ENCODE measurements at places on chromosomes 12 and 14.
A peak's percentile ranks its signal among the peaks of the same experiment; 100 is the strongest.

DNA sequence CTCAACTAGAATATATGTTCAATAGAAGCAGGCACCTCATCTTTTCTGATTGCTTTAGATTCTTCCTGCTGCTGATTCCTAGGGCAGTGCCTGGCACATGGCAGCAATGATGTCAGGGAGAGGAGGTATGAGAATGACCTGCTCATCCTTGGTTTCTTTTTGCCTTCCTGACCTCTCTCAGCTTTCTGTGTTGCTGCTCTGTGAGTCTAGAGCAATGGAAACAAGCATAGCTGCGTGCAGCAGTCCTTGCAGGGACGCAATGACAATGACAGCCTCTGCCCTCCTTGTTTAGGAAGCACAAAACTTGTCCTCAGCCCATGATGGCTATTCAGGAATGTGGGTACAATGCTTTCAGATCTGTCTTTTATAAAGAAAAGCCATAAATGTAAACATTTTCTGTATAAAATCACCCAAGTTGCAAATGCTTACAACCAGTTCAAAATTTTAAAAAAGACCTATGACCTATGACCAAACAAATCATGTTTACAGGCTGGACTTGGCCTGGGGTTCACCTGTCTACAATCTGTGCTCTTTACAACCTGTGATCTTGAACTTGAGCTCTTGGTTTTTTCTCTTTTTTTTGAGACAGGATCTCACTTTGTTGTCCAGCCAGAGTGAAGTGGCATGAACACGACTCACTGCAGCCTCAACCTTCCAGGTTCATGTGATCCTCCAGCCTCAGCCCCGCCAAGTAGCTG lies 549.4 kb upstream of the ATP2B1 start:
- no peak for DNase-seq

DNA sequence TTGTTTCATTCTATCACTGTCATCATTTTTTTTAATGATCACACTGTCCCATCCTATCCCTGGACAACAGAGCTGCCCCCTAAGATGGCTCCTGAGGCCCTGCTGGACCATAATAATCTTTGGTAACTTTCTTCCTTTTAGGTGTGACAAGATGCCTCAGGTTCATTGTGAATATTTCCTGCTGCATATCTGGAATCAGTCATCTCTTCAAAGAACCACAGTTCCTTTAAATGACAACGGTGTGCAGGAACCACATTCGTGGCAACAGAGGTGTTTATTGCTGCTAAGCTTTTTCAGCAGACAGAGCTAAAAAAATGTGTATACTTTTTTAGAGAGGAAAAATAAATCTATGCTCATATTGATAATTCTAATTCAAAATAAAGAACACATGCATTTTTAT lies 312.9 kb downstream of the MED13L start:
- no peak for DNase-seq

DNA sequence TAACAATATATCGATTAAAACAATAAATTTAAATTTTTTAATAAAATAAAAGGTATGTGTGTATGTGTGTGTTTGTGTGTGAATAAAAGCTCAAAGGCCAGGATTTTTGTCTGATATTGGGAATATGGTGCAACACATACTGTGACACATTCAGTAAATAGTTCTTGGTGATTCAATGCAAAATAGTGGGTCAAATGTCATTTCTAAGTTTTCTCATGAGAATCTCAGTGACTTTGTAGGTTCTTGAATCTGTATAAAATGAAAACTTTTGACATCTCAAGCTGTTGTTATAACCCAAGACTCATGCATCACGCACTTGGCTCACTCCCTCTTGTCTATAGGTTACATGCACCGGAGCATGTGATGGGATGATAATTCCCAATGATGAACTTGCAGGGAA lies 16.2 kb upstream of the MED6 start:
- DNase-seq, result no peak

DNA sequence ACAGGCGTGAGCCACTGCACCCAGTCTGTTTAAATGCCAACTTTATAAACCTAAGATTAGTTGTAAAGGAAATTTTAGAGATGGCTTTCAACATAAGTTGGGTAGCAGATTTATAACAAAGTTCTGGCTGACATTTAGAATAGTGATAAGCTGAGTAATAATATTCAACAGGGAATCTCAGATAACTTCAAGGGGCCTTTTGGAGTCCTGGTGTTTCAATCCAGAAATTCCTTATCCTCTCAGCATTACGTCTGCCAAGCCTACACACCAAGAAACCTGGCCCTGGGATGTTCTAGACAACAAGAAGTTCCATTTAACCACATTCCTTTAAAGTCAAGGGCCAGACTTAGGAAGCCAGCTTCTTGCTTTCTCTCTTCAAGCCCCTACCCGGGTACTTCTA lies 59.5 kb upstream of the DYRK2 start:
- no peak for DNase-seq

- DNase-seq, result no peak
Measured at GRCh38 chr12:93829016-93829415, 151.8 kb downstream of the CRADD start.

- DNase-seq, result peak; percentile 36
Measured at GRCh38 chr12:52440821-52441319, 6.7 kb upstream of the KRT75 start.

- DNase-seq, result no peak
Measured at GRCh38 chr12:47280543-47281300, 201.0 kb upstream of the AMIGO2 start.

- no peak for DNase-seq
Measured at GRCh38 chr12:33044447-33044846, 147.9 kb upstream of the PKP2 start.

DNA sequence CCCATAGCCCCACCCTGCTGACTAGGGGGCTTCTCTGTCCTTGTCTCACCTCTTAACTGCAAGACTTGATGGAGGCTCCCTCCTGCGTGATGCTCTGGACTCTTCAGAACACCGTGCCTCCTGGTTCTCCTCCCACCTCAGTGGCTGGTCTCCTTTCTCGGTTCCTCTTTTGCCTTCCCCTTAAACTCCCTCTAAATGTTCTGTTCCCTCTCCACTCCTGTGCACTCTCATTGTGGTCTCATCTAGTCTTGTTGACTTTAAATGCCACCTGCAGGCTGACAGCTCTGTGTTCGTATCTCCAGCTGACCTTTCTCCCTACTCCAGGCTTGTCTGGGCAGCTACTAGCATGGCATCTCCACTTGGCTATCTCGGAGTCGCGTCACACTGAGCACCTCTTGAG lies 28.3 kb downstream of the DYNC1H1 start:
- DNase-seq, result no peak

DNA sequence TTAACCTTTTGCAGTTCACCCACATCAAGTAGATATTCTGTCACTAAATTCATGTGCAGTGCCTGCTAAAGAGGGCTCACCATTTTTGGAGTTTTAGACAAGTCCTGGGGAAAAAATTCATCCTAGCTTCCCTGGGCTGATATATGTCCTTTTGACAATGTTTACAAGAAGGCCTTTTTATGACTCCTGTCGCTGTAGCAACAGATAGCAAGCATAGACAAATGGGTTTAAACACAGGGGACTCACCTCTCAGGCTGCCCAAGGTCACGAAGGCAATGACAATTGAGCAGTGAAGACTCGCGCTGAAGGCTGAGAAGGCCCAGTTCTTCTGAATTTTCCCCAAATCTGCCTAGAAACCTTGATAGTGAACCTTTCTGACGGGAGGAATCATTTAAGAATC lies 150.7 kb upstream of the CPM start:
- DNase-seq, result no peak

GRCh38 chr12:662566-663292 lies 516 bp downstream of the NINJ2 start:
- no peak for DNase-seq

- DNase-seq, result no peak
Measured at GRCh38 chr12:98149270-98149669, 366.1 kb upstream of the TMPO start.
